ENCODE measurements at places on chromosomes 2 and 18. TPM values are rescaled to one million over a fixed set of nuclear protein-coding genes. Genes with fewer than 3 reads are reported as not detected.

GRCh38 chr18:33959609-33960008 lies 265.1 kb downstream of the NOL4 start:
- H3K4me1 ChIP-seq: no peaks in the 10 kb centered on the region
- H3K27ac ChIP-seq: no peak overlapping the region
- no peaks in the 10 kb centered on the region for H3K36me3 ChIP-seq
- H3K4me3 ChIP-seq: no peak overlapping the region
- no peaks in the 10 kb centered on the region for H3K27me3 ChIP-seq

GRCh38 chr2:171056307-171056706 lies 104.4 kb downstream of the TLK1 start:
- H3K36me3 ChIP-seq: no peaks in the 10 kb centered on the region
- DNase-seq: no peak
- H3K27ac ChIP-seq: no peak overlapping the region
- no peaks in the 10 kb centered on the region for H3K4me1 ChIP-seq
- no peak overlapping the region for H3K4me3 ChIP-seq
- no peaks in the 10 kb centered on the region for H3K27me3 ChIP-seq

DNA sequence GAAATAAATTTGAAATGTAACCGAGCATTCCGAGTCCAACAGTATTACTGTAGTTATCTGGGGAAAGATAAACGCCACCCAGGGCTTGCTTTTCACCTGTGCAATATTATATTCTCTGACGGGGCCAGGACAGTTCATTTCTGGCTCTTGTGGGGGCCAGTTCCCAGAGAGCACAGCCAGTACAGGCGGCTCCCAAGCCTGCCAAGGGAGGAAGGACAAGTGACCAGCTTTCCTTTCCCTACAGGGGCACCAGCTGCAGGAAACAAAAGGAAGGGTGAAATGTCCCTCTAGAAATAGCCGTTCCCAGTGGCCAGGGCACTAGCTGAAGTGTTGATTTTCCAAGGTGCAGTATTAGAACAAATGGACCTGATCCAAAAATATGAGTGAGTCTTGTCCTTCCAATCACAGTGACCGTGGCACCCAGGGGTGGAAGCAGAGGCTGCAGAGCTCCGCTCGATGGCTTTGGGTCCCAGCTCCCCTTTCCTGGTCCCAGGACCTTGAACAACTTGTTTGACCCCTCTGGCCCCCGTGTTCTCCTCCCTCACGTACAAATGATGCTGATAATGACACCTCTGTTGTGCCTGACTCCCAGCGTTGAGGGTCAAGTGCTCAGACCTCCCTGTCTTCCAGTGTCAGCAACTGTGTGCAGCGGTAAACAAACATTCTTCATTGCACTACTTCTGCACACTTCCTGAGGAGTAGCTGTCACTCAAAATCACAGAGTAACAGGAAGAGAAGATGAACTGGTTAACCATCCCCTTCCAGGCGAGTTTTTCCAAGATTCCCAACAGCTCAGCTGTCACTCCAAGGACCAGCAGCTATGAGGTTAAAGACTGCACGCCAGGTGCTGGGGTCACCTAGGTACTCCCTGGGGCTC lies 40.9 kb downstream of the GYPC start:
- DNase-seq: no peak
- no peak overlapping the region for H3K4me3 ChIP-seq
- H3K4me1 ChIP-seq: no peaks in the 10 kb centered on the region
- no peaks in the 10 kb centered on the region for H3K27me3 ChIP-seq
- no peaks in the 10 kb centered on the region for H3K36me3 ChIP-seq
- no peak overlapping the region for H3K27ac ChIP-seq

- no peak overlapping the region for H3K4me3 ChIP-seq
- peaks cover 4% of the 10 kb centered on the region for H3K4me1 ChIP-seq
- H3K27ac ChIP-seq: no peak overlapping the region
- H3K27me3 ChIP-seq: no peaks in the 10 kb centered on the region
- no peaks in the 10 kb centered on the region for H3K36me3 ChIP-seq
Measured at GRCh38 chr2:30208453-30208852, 22.9 kb upstream of the LBH start.

- H3K36me3 ChIP-seq: no peaks in the 10 kb centered on the region
- no peaks in the 10 kb centered on the region for H3K27me3 ChIP-seq
- no peak overlapping the region for H3K27ac ChIP-seq
- H3K4me1 ChIP-seq: no peaks in the 10 kb centered on the region
- no peak overlapping the region for H3K4me3 ChIP-seq
Measured at GRCh38 chr2:236940916-236941520, 144.7 kb upstream of the COPS8 start.

DNA sequence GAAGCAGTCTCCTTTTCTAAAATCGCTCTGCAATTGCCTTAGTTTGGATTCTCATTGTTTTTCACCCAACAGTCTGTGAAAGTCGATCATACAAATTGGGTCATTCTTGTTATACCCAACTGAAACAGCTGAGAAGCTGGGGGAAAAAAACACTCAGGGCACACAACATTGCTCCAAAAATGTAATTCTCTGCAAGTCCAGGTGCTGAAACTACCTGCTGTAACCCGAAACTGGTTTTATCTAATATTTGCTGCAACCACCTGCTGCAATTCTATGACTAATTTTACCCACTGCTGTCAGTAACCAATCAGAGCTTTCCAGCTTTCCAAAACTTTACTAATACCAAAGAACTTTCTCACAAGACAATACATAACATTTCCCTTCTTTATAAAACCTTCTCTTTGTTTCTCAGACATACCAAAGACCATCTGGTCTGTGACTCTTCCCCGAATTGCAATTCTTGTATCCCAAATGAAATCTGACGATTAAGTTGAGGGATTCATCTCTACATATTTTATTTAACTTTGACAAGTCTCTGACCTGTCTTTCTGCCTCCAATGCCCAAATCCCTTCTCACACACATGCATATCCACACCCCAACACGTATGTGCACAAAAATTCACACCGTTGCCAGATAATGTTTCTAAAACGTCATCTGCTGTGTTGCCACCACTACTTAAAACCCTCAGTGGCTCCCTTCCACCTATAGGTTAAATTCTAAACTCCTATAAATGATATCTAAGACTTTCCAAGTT lies 198.3 kb downstream of the PIEZO2 start:
- H3K27ac ChIP-seq: no peak overlapping the region
- no peaks in the 10 kb centered on the region for H3K36me3 ChIP-seq
- H3K4me3 ChIP-seq: no peak overlapping the region
- H3K4me1 ChIP-seq: no peaks in the 10 kb centered on the region
- no peak for DNase-seq

GRCh38 chr2:9108210-9108967 lies 98.2 kb upstream of the ASAP2 start:
- H3K27me3 ChIP-seq: no peaks in the 10 kb centered on the region
- no peak for DNase-seq
- H3K36me3 ChIP-seq: no peaks in the 10 kb centered on the region
- peaks cover 10% of the 10 kb centered on the region for H3K4me1 ChIP-seq
- H3K4me3 ChIP-seq: no peak overlapping the region

GRCh38 chr2:61419129-61419528 lies 51.8 kb downstream of the USP34 start:
- H3K27me3 ChIP-seq: no peaks in the 10 kb centered on the region
- H3K4me1 ChIP-seq: peaks cover 15% of the 10 kb centered on the region
- no peak overlapping the region for H3K4me3 ChIP-seq

GRCh38 chr2:60886991-60887390 lies 5.6 kb downstream of the REL start:
- DNase-seq: no peak
- peaks cover 18% of the 10 kb centered on the region for H3K4me1 ChIP-seq
- no peaks in the 10 kb centered on the region for H3K27me3 ChIP-seq
- no peak overlapping the region for H3K27ac ChIP-seq
- no peak overlapping the region for H3K4me3 ChIP-seq

GRCh38 chr2:36696533-36696932 lies at the start of gene VIT:
TSS of gene VIT (plus strand) at chr2:36696707. CDS start at chr2:36716371, 19,664 bp downstream.
- no peak within 1 kb of the TSS for H3K4me3 ChIP-seq
- no peaks in the 10 kb centered on the region for H3K36me3 ChIP-seq
- no peak for DNase-seq
- H3K27ac ChIP-seq: no peak within 1 kb of the TSS

- H3K4me3 ChIP-seq: no peak overlapping the region
- no peaks in the 10 kb centered on the region for H3K27me3 ChIP-seq
- no peak for DNase-seq
- H3K27ac ChIP-seq: no peak overlapping the region
Measured at GRCh38 chr2:218089259-218089658, 20.2 kb downstream of the RUFY4 start.

GRCh38 chr18:27110319-27110718 lies 74.8 kb downstream of the CHST9 start:
- no peaks in the 10 kb centered on the region for H3K36me3 ChIP-seq
- H3K4me1 ChIP-seq: no peaks in the 10 kb centered on the region
- no peaks in the 10 kb centered on the region for H3K27me3 ChIP-seq
- no peak overlapping the region for H3K27ac ChIP-seq
- no peak overlapping the region for H3K4me3 ChIP-seq
- DNase-seq: no peak

DNA sequence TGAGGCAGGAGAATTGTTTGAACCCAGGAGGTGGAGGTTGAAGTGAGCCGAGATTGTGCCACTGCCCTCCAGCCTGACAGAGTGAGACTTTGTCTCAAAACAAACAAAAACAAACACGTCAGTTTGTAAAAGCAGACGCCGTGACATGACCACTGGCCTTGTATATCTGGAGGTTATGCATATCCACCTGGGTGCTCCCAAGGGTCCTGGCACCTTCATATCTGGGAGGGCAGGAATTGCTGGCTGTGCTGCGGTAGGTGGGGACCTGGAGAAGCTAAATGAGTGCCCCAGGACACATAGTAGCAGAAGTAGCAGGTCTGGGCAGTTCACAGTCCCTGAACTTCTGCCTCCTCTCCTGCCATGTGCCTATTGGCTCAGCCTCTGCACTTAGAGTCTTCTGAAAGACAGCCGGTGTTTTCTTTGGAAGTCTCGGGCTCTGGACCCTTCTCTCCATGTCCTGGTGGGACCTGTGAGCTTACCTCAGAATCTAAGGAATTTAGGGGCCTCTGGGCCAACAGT lies 30.9 kb upstream of the IL1R2 start:
- no peak overlapping the region for H3K4me3 ChIP-seq
- H3K27me3 ChIP-seq: no peaks in the 10 kb centered on the region
- peaks cover 13% of the 10 kb centered on the region for H3K4me1 ChIP-seq
- H3K27ac ChIP-seq: peak overlapping the region; percentile 78
- no peaks in the 10 kb centered on the region for H3K36me3 ChIP-seq
- DNase-seq: no peak

DNA sequence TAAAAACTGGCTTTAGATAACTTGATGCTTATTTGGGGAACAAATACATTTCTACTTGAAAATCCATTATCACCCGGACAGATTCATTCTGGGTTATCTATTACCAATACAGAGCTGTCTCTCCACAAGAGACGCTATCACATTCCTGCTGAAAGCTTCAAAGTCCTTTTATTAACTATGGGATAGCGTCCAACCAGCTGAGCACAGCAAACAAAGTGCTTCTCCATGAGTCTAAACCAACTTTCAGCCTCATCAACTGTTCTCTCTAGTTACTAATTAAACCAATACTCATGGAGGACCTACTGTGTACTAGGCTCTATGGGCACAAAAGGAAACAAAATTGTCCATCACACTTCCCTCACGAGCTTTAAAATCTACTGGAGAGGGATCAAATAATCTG lies 132.8 kb downstream of the L3MBTL4 start:
- no peak overlapping the region for H3K27ac ChIP-seq
- H3K4me1 ChIP-seq: no peaks in the 10 kb centered on the region
- H3K4me3 ChIP-seq: no peak overlapping the region
- no peak for DNase-seq

DNA sequence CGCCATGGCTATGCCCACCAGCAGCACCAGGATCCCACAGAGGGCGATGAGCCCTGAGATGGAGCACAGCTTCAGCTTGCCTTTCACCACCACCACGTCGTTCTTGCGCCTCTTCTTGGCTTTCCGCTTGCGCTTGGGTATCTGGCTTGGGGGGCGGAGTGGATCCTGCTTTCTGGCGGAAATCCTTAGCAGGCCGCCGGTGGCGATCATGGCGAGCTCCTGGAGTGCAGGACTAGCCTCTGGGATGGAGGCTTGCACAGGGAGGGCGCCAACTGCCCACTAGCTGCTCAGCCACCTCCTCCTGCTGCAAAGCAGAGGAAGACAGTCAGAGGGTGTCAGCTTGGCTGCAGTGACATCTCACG lies 3.5 kb downstream of the TMEM200C start:
- no peaks in the 10 kb centered on the region for H3K36me3 ChIP-seq
- DNase-seq: no peak
- H3K27ac ChIP-seq: no peak overlapping the region
- H3K4me3 ChIP-seq: no peak overlapping the region

DNA sequence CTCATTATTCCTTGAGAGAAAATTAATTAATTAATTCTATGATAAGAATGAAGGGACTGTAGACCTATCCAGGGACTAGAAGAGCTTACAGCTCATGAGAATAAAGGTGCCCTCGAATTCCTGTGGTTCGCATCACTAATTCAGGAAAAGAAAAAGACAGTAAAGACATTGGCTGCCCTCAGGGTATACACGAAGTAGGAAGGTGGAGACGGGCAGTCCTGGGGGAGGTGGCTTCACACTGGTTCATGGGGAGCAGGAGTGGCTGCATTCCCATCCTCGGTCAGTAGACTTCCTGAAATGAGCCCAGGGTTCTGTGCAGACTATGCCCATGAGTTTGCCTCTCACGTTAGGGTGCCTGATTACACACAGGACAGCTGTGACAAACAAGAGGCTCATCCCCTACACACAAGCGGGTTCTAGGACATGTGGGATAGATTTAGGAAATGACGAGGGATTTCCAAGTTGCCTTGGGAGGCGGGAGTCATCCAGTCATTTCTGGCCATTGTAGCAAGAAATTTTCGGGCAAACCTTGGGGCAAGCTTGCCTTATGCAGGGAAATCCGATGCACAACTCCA lies 282.2 kb downstream of the CYP26B1 start:
- no peaks in the 10 kb centered on the region for H3K27me3 ChIP-seq
- no peaks in the 10 kb centered on the region for H3K4me1 ChIP-seq
- H3K27ac ChIP-seq: no peak overlapping the region
- H3K36me3 ChIP-seq: no peaks in the 10 kb centered on the region
- no peak for DNase-seq

- no peaks in the 10 kb centered on the region for H3K27me3 ChIP-seq
- no peak overlapping the region for H3K27ac ChIP-seq
- no peaks in the 10 kb centered on the region for H3K36me3 ChIP-seq
- no peak overlapping the region for H3K4me3 ChIP-seq
- DNase-seq: no peak
- H3K4me1 ChIP-seq: no peaks in the 10 kb centered on the region
Measured at GRCh38 chr2:6545336-6545735, 320.4 kb downstream of the CMPK2 start.

- DNase-seq: no peak
- no peaks in the 10 kb centered on the region for H3K36me3 ChIP-seq
- no peaks in the 10 kb centered on the region for H3K27me3 ChIP-seq
- no peak overlapping the region for H3K4me3 ChIP-seq
- no peaks in the 10 kb centered on the region for H3K4me1 ChIP-seq
Measured at GRCh38 chr18:7577706-7578105, 10.6 kb downstream of the PTPRM start.

MGAT5 gene
- total RNA-seq: 64.5 TPM

CREG2 gene
- 0.16 TPM for total RNA-seq

BUB1 gene
- 15.1 TPM for total RNA-seq

ZNF521 gene
- total RNA-seq: 29.5 TPM

ALPI gene
- total RNA-seq: 50.9 TPM

LINC00305 gene
- not detected for total RNA-seq

LRRTM4 gene
- total RNA-seq: 0.32 TPM

IL1R2 gene
- 7.1 TPM for total RNA-seq

TANC1 gene
- 42.6 TPM for total RNA-seq

TRABD2A gene
- total RNA-seq: 105 TPM

All from transverse colon (tissue), 4 donors.